ENCODE measurements at places on chromosomes 4 and X.

DNA sequence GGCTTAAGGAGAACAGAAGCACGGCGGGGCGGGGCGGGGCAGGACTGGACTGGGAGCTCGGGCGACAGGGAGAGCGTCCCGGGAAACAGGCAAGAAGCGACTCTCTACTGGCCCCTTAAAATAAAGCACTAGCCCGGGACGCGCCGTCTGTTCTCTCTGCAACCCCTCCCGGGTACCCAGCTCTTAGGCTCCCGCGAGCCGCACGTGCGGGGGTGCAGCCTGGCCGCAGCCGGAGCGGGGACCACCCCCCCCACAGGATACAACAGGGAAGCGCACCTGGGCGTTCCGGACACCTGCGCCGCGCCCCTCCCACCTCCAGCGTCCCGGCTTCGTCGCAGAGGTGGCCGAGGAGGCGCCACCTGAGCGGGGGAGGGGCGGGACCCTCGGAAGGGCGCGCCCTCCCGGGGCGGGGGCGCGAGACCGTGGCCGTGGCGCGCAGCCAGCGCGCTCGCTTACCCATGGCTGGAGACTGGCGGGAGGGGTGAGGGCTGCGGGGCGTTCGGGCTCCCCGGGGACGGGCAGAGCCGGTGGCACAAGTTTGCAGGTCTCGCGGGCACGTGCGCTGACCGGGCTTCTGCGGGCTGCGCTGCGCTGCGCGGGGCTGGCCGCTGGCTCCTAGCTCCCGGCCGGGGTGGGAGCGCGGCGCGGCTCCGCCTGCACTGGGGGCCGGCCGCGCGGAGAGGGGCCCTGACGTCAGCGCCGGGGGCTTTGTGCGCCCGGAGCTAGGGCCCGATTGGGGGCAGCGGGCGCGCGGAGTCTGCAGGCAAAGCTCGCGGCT is 91.5 kb downstream of the GEMIN8 start:
- peak; percentile 69 for DNase-seq

DNA sequence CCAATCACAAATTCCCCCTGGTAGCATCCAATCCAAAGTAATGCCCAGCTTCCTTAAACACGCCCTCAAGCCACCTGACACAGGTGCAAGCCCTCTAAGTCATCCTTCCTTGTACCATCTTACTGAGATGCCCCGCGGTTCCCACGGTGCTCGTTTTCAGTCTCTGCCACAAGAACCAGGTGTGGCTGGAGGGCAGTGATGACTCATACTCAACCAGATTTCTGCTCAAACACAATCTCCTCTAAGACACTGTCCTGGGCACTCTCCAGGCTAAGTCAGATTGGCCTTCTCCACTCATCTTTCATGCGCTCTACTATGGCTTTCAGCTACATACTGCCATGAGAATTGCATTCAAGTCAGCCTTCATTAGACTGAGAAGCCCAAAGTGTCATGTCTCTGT is 3.5 kb downstream of the SH3KBP1 start:
- no peak for DNase-seq

DNA sequence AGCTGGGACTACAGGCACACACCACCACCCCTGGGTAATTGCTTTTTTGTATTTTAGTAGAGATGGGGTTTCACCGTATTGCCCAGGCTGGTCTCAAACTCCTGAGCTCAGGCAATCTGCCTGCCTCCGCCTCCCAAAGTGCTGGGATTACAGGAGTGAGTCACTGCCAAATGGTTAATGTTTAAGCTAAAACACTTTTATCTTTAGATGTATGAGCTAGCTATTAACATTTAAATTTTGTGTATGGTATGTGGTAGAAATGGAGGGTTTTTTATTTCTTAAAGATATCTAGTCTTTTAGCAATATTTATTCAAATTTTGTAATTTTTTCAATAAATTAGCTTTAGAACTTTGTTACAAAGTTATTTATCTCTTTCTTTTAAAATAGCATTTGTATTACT is 1659.8 kb upstream of the ADGRL3 start:
- no peak for DNase-seq

DNA sequence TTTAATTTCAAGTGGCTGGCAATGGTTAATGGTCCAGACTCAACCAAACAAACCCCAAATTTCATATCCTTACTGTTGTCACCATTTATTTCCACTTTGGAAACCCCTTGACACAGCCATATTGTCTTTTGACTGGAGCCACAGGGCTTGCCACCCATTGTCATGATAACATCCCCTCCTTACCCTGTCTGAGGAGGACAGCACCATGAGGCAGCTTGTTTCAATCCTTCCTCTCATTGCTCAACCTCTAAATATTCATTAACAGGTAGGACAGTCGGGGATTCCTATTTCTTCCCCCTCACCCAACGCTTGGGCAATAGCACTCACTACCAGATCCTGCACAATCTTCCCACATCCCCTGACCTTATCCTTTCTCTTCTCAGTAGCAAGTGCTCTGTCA is 92.1 kb downstream of the CEP135 start:
- no peak for DNase-seq

DNA sequence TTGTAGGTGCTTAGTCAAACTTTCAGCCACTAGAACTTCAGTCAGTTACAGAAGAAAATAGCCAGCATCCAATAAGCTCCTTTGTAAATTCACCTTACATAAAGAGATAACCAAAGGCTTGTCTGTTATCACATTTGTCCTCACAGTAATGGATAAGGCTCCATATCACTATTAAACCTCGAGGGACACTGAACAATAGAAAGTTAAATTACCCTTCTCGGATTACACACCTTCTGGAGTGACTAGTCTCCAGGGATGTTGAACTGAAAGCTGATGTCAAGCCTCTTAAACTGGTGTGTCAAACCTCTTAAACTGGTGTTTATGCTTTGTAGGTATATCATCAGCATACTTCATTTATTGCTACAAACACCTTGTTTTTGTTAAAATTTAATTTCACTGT is 639.0 kb downstream of the CENPC start:
- peak; percentile 91 for DNase-seq

- DNase-seq, result no peak
Observed at GRCh38 chrX:17778997-17779396, 41.7 kb downstream of the SCML1 start.

GRCh38 chr4:29853833-29854232 is 866.3 kb upstream of the PCDH7 start:
- no peak for DNase-seq

- no peak for DNase-seq
Observed at GRCh38 chr4:175827516-175827915, 15.5 kb upstream of the GPM6A start.

DNA sequence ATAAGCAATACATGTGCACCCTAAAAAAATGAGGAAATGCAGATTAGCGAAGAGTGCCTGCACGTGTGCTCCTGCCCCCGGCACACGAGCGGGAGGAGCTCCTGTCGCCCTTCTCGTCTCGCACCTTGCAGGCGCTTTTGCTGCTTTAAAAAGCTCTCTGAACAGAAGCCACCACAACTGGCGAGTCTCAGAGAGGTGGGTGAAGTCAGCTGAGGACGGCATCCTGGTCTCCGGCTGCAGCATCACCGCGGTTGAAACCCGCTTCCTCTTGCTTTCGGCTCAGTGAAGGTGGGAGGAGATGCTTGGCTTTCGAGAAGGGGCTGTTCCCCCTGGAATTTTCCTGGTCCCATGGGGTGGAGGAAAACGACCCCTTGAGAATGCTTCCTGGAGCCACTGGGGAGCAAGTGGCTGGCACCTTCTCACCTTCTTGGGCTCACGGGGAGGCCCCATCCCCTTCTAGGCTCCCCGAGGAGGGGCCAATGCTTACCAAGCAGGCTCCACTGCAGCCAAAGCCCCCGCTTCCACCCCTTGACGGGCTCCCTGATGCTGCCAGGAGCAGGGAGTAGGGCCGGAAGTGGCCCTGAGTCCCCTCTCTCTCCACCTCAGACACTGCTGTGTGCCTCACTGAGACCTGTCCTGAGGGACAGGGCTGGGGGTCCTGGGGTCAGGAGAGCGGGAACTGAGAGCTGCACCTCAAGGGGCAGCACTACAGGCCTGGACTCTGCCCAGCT is 29.2 kb upstream of the MXD4 start:
- no peak for DNase-seq

- peak; percentile 89 for DNase-seq
Observed at GRCh38 chr4:86452924-86453531, 93.2 kb upstream of the MAPK10 start.

- DNase-seq, result no peak
Observed at GRCh38 chrX:45202171-45202570, 1.5 kb upstream of the DIPK2B start.

DNA sequence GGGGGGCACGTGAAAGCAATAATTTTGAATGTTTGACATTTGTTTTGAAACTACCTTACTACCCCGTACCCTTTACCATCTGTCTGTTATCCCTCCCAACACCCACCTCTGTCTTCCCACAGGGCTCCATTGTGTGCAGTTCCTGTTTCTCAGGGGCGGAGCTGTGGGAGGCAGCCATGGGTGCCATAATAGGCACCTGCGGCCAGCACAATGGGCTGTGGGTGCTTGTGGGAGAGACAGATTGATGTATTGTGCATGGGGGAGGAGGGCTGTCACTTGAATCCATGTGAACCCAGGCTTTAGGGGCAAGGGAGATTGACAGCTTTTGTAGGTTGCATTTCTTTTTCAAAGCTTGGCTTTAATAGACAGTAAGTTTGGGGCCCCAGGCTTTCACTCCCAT is 122.6 kb upstream of the CXorf66 start:
- no peak for DNase-seq

DNA sequence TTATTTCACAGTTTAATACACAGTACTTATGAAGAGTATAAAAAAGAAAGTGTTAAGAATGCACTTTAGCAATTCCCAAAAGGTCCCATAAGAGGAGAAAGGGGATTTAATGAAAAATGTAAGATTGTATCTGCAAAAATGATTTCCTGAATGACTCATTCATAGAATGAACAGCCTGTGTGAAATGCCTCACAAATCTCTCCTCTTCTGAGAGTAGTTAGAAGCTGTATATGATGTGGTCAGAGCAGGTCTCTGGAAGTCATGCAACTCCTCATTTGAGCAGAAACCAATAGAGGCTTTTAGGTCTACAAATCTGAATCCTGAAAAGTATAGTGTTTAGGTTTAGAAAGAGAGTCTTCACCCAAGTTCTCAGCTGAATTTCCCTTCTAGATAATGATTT is 381.3 kb upstream of the INTU start:
- DNase-seq, result no peak
